ENCODE measurements at places on chromosomes 13 and 19.

DNA sequence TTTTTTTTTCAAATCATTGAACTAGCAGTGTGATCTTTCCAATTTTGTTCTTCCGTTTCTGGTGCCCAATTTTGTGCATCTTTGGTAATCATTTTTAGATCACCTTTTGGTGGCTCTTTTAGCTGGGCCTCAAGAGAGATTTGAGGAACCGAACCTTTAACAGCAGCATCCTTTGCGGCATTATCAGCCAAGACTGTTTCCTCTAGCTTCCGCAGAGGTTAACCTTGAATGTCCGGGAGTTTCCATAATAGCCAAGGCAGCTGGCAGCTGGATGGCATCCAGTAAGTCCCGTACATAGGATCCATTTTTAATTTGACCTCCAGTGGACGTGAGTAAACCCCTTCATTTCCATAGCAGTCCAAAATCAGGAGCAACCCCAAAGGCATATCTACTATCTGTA is 9.6 kb downstream of the IRGC start:
- no peak for DNase-seq

DNA sequence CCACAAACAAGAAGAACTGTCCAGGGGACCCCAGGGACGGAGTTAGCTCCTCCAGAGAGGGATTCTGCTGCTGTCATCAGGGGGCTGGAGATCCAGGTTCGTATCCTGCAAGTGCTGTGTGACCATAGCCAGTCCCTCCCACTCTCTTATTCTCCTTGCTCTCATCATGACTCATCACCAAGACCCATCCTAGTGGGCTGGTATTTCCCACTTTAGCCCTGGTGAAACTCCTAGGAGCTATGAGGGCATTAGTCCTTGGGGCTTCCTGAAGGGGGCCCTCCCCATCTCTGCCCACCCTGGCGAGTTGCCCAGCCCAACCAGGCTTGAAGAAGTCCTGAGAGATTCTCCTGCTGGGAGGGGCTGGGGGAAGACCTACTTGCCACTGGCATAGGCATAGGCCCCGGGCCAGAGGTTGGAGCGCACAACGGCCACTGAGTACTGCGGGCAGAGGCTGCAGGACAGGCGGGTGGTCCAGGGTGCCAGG is 7.5 kb upstream of the DMWD start:
- no peak for DNase-seq

- no peak for DNase-seq
Measured at GRCh38 chr13:32212421-32212820, 102.7 kb downstream of the ZAR1L start.

DNA sequence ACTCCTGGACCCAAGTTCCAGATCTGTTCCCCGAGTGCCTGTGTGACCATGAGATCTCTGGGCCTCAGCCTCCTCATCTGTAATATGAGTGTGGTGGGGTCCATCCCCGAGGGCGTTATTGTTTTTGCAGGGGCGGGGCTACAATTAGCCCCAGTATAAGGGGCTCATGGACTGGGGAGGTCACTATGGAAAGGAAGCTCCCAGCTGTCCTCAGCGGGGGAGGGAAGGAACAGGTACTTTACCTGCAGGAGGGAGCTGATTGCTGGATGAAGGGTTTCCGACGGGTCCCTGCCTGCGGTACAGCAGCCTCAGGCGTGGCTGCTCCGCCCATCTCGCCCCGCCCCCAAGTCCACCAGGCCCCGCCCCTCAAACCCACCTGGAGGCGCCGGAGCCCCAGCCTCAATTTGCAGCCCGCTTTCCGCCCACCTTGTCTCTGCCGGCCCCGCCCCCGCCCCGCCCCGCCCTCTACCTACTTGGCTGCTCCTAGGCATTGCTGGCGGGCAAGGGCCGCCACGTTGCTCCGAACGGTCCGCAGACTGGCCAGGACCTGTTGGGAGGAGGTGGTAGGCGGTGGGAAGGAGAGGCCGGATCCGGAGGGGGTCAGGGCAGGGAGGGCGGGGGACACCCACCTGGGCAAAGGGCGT is 5.5 kb downstream of the PDE4C start:
- DNase-seq: no peak

GRCh38 chr13:66751691-66752090 is 478.4 kb downstream of the PCDH9 start:
- no peak for DNase-seq

GRCh38 chr13:28958018-28958417 is 137.9 kb downstream of the MTUS2 start:
- no peak for DNase-seq

GRCh38 chr13:19791953-19792537 is 9.3 kb upstream of the PSPC1 start:
- no peak for DNase-seq

DNA sequence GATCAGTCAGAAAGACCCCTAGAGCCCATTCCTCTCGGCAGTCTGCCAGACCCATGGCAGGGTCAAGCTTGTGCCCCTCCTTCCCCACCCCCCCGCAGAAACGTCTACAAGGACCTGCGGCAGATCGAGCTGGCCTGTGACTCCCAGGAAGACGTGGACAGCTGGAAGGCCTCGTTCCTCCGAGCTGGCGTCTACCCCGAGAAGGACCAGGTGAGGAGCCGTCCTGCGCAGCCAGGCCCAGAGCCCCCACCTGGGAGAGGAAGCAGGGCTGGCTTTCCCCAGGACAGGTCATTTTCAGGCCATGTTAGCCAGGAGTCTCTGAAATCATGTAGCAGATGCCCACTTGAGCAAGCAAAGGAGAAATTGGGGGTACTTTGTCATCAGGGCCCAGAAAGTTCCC is 12.3 kb downstream of the TMED1 start:
- DNase-seq: no peak

GRCh38 chr13:35817642-35818607 is 313.3 kb downstream of the DCLK1 start:
- DNase-seq: no peak

GRCh38 chr13:75302071-75302698 is 179.8 kb downstream of the TBC1D4 start:
- no peak for DNase-seq

DNA sequence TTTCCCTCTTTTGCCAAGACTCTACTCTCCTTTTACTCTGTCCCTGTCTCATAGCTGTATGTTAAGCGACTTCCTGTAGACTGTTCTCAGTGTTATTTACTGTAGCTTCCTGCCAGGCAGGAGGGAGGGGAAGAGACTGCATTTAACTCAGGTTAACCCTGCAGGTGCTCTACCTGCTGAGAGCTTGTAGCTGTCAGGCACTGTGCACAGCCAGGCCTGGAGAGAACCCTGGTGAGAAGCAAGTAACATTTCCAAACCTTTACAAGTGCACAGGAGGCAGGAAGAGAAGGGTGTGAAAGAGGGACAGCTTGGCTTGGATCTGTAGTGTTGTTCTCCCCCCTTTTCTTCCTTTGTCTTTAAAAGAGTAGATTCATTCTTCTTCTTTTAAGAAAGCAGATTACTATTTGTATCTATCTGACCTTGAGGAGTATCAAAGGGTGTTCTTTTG is 167.1 kb downstream of the LMO7 start:
- no peak for DNase-seq

Data from stimulated activated CD8-positive, alpha-beta memory T cell treated with anti-CD3 and anti-CD28 coated beads, Interleukin-2, amount 100 ng/mL, for 48 hours (primary cell).